ENCODE measurements at places on chromosomes 11 and 22.

- DNase-seq = no peak
Measured at GRCh38 chr11:21650961-21651360, 541.9 kb upstream of the ANO5 start.

GRCh38 chr22:35582861-35583670 lies 34.1 kb downstream of the MB start:
- DNase-seq = peak; percentile 46

DNA sequence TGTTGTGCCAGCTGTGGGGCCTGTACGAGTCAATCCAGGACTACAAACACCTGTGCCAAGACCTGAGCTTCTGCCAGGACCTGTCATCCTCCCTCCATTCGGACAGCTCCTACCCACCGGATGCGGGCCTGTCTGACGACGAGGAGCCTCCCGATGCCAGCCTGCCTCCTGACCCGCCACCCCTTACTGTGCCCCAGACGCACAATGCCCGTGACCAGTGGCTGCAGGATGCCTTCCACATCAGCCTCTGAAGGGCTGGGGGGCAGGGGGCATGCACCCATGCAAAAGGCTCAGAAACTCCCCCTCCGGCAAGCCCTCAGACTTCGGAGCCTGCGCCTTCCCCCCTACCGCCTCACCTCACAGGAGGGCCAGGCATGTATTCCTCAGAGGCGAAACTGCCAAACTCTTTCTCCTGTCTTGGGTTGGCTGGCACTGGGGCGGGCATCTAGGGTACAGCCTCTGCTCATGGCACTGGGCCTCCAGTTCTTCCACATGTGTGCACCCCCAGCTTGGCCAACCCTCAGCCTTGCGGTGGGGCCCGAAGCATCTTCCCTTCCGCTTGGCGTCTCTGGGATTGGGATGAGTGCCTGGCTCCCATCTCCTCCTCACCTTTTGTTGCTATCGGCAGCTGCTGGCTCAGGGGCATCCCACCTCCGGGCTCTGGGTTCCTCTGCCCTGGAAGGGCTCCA lies 1.2 kb downstream of the FAM89B start:
- DNase-seq = no peak

DNA sequence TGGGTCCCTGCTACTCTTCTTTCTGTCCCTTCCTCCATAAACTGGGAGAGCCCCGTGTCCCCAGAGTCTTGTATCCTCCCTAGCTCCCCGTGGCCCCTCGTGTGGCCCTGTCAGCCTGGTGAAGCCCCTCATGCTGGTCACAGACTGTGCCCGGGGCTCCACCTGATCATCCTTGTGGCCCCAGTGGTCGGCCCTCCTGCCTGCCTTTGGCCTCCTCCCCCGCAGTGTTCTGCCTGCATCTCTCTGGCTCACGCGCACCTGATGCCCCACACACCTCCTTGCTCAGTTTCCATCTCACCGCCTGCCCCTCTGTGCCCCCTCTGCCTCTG lies 1.2 kb upstream of the CABP2 start:
- DNase-seq = no peak

DNA sequence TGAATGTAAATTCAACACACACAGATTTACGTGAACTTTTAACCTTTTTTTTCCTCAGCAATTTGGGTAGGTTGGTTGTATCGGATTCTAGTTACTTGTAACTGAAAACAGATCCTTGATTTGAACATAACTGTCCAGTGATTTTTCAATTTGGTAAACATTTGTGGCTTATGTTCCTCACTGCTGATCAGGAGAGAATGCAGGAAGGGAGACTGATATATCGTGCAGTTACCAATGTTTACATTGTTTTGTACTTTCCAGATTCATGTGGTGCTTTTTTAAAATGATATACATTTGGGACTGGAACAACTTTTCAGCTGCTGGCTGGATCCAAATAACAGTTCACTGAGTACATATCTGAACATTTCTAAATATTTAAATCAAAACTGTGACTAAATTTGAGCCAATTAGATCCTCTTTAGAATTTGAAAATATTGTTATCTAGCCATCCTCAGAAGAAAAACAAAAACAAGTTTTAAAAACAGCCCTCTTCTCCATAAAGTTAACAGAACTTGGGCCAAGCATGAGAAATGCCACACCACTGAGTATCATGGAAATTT lies 84.3 kb upstream of the MTMR2 start:
- no peak for DNase-seq

- peak; percentile 9 for DNase-seq
Measured at GRCh38 chr11:134252346-134253187, 585 bp downstream of the THYN1 start.

- no peak for DNase-seq
Measured at GRCh38 chr22:35024364-35024692, 41.6 kb upstream of the ISX start.

DNA sequence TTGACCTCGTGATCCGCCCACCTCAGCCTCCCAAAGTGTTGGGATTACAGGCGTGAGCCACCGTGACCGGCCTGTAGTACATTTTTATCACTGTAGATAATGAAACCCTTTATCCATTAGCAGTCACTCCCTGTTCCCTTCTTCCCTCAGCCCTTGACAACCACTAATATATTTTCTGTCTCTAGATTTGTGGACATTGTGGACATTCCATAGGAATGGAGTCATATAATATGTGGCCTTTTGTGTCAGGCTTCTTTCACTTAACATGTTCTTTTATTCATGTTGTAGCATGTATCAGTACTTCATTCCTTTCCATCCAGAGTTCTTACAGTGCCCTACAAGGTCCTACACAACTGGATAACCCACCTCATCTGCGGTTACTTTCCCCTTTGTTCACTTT lies 30.5 kb downstream of the RRM1 start:
- DNase-seq = no peak

GRCh38 chr11:102936864-102937509 lies 18.5 kb downstream of the MMP13 start:
- no peak for DNase-seq

GRCh38 chr11:24819006-24819405 lies 322.2 kb downstream of the LUZP2 start:
- DNase-seq = no peak

DNA sequence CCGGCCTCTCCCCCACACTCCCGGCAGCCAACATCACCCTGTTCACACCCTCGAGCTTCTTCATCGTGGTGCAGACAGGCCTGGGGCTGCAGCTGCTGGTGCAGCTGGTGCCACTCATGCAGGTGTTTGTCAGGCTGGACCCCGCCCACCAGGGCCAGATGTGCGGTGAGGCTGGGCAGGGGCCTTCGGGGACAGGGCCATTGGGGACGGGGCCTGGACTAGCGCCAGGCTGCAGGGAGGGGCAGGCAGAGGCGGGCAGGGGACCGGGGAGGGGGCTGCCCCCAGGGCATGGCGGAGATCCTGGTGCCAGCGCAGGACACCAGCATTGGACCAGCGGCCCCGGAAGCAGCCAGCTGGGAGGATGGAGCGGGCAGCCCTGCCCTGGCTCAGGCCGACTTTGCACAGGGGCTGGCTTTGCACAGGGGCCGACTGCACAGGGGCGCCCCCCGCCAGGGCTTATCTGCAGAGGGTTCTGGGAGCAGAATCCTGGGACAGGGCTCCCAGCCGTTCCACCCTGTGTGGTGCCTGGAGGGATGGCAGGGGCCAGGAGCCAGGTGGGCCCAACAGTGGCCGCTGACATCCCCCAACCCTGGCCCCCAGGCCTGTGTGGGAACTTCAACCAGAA lies 8.6 kb downstream of the MUC5B start:
- DNase-seq = no peak

DNA sequence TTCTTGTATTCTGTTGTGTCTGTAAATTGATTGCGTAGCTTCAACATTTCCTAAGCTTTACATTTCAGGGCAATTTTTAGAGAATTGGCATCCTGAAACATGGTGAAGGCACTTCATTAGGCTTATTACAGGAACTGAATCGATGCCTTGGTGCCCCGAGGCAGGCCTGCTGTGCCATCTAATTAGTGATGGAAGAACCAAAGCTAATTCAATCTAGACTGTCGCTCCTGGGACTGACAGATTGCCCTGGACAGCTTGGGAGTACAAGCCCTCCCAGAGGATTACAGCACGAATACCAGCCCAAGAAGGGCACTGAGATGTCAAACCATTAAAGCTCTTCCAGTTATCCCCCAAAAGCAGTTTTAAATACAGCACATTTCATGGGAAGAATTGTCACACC lies 243.2 kb upstream of the ZC3H12C start:
- DNase-seq = no peak

DNA sequence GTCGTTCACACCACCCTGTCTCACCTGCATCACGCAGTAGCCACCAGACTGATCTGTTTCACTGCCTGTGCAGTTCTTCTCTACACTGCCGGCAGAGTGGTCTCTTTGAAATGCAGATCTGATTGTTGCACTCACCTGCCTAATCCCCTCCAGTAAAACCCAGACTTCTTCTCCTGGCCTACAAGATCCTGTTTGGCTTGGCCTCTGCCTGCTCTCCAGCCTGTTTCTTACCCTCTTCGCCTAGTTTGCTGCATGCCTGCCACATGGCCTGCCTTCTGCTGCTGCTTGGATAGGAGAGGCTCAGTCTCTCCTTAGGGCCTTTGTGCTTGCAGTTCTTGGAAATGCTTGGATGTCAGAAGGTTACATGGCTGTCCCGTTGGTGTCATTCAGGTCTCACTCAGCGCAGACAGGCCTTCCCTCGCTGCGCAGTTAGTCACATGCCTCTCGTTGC lies 42.0 kb downstream of the PACS1 start:
- DNase-seq = no peak

Data from activated gamma-delta T cell treated with Interleukin-2 at 50 U/mL for 16 hours (primary cell).